ENCODE measurements at places on chromosomes 4 and X.

GRCh38 chr4:15598644-15599043 is 56.5 kb downstream of the FBXL5 start:
- DNase-seq, result no peak

GRCh38 chrX:110321081-110321480 is 3.2 kb upstream of the AMMECR1 start:
- DNase-seq, result no peak

DNA sequence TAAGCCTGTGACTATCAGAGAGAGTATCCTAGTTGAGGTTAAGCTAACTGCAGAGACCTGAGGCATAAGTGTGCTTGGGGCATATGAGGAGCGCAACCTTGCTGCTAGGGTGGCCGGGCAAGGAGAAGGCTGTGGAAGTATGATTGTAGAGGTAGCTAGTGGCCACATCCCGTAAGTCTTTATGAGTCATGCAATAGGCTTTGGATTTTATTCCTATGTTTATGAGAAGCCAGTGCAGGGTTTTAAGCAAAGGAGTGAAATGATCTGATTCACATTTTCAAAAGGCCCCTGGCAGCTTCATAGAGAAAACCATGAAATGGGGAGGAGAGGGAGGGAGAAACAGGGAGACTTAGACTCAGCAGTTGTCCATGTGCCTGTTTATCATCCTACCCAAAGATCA is 92.1 kb upstream of the WDFY3 start:
- no peak for DNase-seq

GRCh38 chr4:7781993-7782392 is 157.7 kb downstream of the AFAP1 start:
- no peak for DNase-seq

DNA sequence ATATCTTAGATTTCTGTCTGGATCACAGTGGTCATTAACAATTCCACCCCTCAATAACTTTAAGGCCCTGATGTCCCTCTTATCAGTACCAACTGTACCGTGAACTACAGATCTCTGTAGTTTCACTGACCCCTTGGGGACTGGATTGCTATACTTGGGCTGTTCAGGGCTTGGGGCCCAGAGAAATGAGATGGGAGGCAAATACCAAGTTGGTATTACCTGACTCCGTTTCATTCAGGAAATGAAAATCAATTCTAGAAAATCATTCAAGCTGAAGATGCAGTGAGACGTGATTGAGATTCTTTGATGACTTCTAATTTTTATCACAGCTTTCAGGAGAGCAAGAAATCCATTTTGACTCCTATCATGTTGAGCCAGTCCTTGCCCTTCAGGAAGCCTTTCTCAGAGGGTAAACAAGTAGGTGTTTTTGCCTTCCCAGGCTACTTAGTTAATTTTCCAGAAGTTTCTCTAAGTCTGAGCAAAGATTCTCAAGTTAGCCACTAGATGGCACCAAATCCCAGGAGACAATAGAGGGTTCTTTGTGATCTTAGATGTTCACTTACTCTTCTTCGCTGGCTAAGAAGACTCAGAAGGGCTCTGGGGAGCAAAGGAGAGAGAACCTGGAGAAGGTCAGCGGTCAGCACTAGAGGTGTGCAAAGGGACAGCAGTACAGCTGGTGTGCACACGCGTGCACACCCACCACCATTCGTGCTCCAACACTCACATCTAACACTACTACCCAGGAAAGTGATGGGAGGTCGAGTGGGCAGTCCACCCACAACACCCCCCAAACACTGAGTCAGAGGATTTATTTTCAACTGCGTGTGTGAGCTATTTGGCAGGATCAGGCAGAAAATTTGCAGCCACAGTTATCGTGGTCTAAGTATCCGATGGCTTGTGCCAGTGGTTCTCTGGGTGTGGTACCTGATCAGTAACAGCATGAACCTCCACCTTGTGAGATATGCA is 7.4 kb downstream of the HNRNPH2 start:
- no peak for DNase-seq

DNA sequence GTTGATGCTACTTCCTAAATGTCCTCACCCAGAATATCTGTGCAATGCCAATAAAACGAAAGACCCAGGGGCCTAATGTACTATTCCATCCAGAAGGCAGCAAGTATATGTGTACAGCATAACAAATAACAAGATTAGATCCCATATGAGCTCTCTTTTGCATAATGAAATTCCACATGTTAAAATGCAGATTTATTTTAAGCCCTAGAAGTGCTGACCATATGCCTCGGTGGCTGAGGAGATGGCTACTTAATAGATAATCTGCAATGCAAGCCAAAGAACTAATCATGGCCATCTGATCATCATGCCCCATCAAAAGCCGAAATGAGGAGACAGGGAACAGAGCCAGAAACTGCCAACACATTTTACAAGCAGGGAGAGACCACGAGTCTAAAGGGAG is 293.5 kb downstream of the KCNIP4 start:
- no peak for DNase-seq

- DNase-seq, result no peak
Observed at GRCh38 chr4:142144813-142145212, 508.4 kb downstream of the IL15 start.

- no peak for DNase-seq
Observed at GRCh38 chr4:151304755-151305154, 20.6 kb downstream of the SH3D19 start.

DNA sequence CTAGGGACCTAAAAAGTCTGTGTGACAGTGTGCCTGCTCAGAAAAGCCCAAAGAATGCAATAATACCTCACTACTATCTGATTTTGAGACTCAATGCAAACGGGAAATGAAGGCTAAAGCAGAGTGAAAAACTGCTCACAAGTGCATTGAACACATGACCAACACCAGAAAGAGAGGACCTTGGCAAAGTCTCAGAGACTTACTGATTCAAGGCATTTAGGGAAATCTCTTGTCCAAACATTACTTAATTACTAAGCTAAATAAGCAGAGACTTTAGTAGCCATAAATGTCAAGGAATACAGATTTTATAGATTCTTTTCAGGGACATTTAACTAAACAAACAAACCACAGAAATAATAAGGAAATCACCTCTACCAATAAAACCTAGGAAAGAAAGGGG is 916.0 kb downstream of the FSTL5 start:
- no peak for DNase-seq

DNA sequence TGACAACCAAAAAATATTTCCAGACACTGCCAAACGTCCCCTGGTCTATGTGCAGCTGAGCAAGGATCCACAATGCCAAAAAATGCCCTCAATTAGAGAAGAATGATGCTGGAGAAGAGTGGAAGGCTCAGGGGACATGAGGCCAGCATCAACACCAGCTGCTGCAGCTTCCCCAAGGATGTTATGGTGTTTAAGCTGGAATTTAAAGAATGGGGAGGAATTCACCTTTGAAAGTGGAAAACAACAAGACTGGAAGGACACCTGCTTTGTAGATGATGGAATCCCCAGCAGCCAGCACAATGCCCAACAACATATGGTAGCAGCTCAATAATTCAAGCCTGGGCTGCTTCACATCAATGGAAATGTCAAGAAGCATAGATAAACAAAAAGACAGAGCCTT is 20.3 kb upstream of the SMPX start:
- no peak for DNase-seq

- no peak for DNase-seq
Observed at GRCh38 chr4:18439311-18439710, 417.8 kb upstream of the LCORL start.

DNA sequence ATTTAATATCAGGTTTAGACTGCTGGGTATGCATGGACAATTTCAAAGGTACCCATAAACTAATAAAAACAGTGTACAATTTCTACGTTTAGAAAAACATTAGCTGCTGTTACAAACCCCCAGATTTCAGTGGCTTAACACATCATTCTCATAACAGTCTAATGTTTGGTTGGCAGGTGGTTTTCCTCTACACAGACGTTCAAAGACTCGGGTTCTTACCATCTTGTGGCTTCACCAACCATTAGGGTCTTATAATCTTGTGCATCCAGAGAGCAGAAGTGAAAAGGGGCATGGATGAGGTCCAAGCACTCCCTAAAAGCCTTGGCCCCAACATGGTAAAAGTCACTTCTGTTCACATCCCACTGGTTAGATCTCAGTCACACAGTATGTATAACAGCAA is 71.6 kb downstream of the SH3RF1 start:
- no peak for DNase-seq

DNA sequence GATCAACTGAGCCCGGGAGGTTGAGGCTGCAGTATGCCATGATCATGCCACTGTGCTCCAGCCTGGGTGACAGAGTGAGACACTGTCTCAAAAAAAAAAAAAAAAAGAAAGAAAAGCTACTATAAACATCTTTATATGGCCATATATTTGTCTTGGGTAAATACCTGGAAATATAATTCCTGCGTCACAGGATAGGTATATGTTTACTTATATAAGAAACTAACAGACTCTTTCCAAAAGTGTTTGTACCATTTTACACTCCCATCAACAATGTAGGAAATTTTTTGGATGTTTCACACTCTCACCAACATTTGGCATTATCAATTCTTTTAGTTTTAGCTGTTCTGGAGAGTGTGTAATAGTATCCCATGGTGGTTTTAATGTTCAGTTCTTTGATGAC is 12.8 kb downstream of the P2RY4 start:
- no peak for DNase-seq

DNA sequence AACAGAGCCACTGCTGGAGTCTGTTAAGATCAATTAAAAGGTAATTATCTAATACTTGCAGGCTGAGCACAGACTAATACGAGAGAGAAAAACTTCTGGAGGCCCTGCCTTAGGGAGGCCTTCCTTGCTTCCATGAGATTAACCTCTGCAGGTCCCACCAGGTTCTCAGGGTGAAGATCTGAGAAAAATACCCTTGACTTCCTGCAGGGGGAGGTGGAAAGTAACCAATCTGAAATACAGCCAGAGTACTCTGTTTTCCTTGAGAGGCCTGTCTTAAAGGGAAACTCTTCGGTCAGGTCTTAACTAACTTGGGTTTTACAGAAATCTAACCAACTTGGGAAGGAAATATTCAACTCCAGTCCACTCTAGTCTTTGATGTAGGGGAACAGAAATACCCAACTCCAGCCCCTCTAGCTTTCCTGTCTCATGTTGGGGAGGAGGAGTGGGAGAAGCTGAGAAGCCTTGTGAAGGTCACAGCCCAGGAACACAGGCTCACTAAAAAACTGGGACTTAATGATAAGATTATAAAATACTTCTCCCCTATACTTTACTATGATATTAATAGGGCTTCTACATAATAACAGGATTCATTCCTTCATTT is 77.1 kb downstream of the TBCK start:
- DNase-seq, result no peak

DNA sequence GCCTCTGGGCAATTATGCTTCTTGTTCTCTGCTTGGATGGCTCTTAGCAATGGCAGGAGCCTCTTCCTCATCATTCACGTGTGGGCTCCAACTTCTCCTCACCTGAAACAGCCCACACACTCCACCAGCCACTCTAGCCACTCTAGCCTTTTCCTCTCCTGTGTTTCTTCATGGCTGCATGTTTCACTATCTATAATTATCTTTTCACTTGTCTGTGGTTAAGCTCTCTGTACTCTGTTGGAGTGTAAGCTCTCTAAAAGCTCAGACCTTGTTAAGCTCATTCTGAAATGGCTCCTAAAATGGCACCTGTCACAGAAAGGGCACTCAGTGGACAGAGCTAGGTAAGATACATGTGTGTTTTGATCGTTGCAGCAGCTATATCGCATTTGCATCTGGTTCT is 80.0 kb downstream of the SH3KBP1 start:
- DNase-seq, result no peak

DNA sequence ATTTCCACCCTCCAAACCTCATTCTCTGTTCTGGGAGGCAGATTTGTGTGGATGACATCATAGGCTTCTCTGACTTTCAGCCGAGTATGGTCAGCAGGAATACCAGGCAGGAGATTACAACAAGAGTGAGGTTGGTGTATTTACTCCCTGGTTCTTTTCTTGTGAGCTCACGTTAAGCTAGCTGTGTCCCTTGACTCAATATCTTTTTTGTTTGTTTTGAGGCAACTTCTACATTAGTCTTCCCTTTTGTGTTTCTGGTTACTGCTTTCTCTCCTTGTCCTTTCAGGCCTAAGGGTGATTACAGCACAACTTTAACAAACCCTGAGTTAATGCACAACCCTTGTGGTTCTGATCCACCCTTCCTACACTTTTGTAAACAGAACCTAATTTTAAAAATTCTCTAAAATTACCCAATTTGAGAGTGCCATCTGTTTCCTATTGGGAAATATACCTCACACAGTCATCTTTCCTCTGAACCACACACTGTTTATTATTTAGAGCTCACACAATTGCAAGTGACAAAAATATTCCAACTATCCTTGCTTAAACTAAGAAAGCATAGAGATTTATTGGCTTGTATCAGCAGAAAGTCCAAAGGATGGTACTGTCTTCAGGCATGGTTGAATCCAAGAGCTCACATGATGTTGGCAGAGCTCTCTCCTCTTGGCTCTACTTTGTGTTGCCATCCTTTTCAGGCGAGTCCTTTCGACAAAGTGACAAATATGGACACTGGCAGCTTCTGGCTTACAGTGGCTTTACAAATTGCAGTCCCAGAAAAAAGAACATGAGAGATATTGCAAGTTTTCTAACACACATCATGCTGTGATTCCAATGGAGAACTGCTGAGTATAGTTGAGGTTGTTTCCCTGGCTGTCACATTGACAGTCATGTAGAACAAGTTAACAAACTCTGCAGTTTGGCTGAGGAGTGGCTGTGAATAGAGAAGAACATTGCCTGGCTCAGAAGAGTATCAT is 150.5 kb upstream of the DDIT4L start:
- no peak for DNase-seq

DNA sequence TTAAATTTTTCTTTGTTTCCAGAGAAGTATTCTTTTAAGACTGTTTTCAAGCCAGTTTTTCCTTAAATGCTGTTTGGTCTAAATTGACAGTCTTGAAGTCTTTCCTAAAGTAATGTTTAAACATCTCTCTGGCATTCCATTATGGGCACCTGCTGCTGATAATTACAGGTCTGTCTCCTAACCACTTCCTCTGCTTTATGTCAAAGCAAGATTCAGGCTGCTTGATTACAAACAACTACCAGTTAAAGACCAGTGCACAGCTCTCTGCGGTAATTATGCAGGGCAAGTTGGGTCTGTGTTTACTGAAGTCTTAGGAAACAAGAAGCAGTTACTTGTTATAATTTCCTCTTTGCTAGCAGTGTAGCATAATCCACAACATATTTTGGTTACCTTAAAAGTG is 17.6 kb downstream of the UNC5C start:
- no peak for DNase-seq

DNA sequence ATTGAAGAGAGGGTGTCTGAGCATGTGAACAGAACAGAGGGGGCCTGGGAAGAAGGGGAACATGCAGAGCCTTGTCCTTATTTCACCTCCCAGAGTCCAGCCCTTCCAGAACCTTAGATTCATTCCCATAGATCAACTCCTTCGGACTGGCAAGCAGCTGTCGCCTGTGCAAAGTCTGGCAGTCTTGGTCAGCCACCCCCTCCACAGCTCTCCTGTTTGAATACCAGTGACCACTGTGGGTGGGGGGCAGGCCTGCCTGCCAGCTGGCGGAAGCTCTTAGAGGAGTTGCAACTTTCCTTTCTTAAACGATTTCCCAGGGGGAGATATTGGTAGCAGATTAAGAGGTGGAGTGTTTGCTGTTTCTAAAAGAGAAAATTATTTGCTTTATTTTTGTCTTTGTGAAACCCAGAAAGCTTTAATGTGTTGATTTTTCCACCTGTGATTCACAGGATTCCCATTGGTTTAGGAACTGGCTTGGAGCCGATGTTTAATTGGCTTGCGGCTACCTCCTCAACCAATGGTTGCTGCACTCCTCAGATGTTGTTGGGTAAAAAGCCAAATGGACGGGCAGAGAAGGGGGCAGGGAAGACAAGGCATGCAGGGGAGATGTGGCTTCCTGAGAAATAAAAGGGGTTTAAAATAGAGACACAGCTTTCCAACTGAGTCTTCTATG is 62.2 kb upstream of the PRPS1 start:
- no peak for DNase-seq

GRCh38 chr4:123233136-123233768 is 163.3 kb upstream of the SPRY1 start:
- no peak for DNase-seq

Data from stimulated activated CD8-positive, alpha-beta memory T cell treated with anti-CD3 and anti-CD28 coated beads, Interleukin-15, amount 100 ng/mL, for 48 hours (primary cell).